Fibroblast of skin of right quadriceps (primary cell): ENCODE measurements at places on chromosomes 6 and 20.

GRCh38 chr6:137699031-137699683 is 167.9 kb upstream of the TNFAIP3 start:
- DNase-seq, result peak; percentile 26

DNA sequence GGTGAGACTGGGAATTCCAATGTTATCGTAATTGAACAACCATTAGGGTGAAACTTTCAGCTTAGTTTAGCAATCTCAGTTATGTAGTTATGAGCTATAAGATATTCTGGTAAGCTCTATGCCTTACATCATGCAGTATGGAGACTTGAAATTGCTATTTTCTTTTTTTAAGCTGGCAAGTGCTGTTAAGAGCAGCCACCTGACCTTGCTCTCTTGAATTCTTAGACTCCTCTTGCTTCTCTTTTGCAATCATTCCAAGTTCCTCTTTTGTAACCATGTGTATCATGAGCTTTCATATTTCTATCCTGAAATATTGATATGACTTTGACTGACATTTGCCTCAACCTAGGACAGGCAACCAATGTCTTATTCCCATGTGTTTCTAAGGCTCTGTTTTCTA is 446.3 kb upstream of the SLC35B3 start:
- DNase-seq, result no peak

DNA sequence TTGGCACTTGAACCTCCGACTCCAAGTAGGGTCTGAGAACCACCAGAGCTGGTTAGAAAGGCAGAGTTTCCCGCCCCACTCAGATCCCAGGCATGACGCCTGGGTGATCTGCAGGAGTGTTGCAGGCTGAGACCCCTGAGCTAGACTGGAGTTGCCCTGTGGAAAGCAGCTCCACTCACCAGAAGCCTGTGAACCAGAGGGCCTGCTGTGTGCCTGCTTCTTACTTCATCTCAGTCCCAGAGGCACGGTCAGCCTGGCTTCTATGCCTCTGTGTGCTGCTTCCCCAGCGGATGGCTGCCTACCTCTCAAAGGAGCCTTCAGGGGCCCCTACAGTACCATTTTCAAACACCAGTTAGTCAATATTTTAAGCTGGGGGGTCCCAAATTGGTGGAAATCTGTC is 15.6 kb upstream of the CCN6 start:
- DNase-seq, result no peak

- DNase-seq, result no peak
Observed at GRCh38 chr6:31559606-31559957, 12.2 kb downstream of the NFKBIL1 start.

DNA sequence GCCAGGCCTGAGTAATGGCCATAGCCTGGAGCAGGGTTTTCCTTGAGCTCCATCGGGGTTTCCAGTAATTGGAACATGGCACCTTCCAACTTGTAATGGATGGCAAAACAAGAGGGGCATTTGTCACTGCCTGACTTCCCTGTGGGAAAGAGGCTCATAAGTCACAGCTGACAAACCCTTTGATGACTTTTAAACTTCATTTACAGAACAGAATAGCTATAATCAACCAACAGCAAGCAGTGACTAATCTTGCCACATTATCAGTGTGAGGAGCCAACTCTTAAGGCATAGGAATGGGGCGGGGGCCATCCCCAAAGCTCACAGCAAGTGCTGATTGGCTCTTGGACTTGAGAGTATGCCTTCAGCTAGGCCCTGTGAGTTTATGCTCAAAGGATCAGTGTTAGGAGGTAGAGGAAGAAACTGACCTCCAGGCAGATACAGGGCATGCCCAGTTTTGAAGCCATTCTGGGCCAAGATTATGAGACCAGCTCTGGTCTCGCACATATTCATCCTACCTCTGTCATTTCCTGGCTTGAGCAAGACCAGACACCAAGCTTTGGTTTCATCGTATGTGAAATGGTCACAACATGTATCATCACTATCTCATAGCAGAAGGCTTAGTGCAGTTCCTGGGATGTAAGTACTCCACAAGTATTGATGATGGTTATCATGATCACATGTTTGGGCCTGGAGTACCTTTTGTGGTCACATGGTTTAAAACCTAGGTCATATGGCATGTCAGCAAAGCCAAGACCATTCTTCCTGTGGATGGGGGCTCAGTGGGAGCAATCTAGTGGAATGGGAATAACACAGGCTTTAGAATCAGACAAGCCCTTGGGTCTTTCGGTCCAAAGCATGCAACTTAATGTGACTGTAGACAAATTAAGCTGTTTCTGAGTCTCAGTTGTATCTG is 49.2 kb downstream of the EIF2S2 start:
- DNase-seq, result peak; percentile 21

DNA sequence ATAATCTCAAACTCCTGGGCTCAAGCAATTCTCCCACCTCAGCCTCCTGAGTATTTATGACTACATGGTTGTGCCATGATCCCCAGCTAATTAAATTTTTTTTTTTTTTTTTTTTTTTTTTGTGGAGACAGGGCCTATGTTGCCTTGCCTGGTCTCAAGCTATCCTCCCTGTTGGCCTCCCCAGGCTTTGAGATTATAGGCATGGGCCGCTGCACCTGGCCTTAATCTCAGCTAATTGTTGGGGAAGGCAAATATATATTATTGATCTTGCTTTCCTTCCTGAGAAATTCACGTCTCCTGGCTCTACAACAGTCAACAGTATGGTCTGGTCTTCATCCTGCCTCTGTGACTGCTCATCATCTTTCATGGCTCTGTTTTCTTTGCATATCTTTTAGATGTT is 20.1 kb downstream of the PCMT1 start:
- no peak for DNase-seq

GRCh38 chr20:8647961-8648441 is 420.9 kb upstream of the PLCB4 start:
- DNase-seq, result no peak

- DNase-seq, result no peak
Observed at GRCh38 chr6:111828809-111829208, 44.4 kb downstream of the FYN start.

DNA sequence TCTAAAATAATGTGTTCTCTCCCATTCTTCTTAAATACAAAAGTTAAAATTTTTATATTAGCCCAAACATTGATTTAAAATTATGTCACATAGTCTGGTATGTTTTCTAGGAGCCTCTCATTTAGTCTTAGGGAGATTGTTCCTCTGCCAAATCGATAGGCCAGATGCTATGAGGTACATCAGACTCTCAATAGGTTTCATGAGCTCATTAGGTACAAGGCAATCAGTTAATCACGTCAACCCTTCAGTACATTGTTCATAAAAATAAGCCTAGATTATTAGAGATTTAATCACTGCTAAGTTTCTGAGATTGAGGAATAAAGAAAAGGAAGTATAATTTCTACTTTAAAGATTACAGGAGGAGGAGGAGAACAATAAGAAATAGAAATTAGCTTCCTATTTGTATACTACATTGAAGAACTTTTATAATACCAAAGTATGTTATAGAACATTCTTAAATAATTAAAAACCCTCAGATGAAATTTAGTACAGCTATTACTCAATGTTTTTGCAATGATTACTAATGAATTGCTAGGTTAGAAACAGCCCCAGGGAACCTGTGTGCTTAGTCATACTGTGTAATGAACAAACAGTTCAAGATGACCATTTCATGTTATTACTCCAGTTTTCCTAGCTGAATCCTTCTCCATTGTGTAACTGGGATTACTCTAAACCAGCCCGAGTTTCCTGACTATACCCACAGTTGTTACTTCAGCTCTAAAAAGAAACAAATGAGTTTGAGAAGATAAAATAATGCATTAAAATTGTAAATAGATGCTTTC is 117.0 kb downstream of the BMP5 start:
- peak; percentile 87 for DNase-seq

DNA sequence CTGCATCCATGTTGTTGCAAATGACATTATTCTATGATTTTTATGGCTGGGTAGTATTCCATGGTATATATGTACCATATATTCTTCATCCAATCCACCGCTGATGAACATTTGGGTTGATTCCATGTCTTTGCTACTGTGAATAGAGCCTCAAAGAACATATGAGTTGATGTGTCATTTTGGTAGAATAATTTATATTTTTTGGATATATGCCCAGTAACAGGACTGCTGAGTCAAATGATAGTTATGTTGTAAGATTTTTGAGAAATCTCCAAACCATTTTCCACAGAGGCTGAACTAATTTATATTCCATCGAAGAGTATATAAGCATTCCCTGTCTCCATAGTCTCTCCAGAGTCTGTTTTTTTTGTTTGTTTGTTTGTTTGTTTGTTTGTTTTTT is 1373.5 kb downstream of the GRIK2 start:
- DNase-seq, result peak; percentile 55

- DNase-seq, result peak; percentile 66
Observed at GRCh38 chr6:84645000-84645399, 119.4 kb downstream of the TBX18 start.

DNA sequence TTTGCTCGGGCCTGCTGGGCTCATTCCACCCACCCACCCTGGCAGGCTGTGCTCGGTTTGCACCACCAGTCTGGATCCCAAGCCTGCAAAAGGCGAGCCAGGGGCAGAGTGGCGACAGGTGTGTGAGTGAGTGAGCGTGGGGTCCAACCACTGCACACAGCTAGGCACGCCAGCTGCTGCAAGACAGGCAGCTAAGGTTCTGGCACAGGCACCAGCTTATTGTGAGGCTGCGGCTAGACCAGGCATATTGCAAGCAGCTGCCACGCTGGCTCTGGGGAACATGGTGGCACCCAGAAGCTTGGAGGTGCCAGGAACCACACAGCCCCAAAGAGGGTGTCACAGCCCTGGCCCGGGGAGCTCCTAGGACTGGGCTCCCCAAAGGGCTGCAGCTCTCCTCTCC is 205.1 kb downstream of the ANKRD60 start:
- DNase-seq, result no peak

DNA sequence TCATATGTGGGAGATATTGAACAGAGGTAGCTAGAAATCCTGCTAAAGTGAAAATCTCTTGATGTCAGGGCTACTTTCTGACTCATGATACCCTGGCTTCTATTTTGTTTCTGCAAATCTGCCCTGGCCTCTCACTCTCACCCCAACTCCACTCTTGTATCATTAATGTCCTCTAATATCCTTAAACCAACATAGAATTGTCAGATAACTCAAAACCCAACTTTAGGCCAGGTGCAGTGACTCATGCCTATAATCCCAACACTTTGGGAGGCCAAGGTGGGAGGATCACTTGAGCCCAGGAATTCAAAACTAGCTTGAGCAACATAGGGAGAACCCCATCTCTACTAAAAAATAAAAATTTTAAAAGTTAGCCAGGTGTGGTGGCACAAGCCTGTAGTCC is 33.8 kb upstream of the OSTM1 start:
- no peak for DNase-seq

- DNase-seq, result no peak
Observed at GRCh38 chr20:24148372-24148771, 159.8 kb upstream of the GGTLC1 start.
